ENCODE measurements at places on chromosomes 3 and 15. TPM values are rescaled to one million over a fixed set of nuclear protein-coding genes. Genes with fewer than 3 reads are reported as not detected.

Gene SAMD7
- not detected for total RNA-seq

Gene DUOXA2
- not detected for total RNA-seq

Gene GXYLT2
- total RNA-seq: 5.6 TPM

Gene IQCB1
- 22.2 TPM for total RNA-seq

DNA sequence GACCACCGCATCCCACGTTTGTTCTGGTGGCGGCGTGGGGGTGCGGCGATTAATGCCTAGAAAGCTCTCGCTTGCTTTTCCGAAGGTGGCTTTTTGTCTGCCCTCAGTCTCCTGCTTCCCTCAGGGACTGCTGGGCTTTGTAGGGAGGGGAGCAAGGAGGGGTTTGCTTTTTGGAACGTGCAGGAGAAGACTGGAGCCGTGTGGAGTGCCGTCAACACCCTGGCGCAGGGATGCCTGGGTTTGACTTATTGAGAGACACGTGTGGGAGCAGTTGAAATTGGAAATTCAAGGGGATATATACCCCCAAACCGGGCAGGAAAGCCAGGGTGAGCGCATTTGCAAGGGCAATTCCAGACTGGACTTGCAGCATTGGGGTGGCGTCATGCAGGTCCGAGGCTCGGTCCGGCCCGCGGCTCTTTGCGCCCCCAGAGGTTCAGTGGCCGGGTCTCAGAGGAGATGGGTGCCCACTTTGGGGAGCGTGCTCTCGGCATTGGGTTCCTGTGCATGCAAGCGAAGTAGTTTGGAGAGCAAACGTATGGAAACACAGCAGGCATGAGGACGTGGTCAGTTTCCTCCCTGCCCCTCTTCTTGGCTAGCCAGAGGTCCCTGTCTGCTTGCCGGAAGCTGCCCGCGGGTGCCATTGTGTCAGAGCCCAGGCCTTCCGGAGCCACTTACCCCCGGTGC lies 2.1 kb downstream of the EPHB1 start:
- H3K36me3 ChIP-seq: no peaks in the 10 kb centered on the region
- no peak for DNase-seq
- no peak overlapping the region for H3K4me3 ChIP-seq
- no peak overlapping the region for H3K27ac ChIP-seq
- H3K27me3 ChIP-seq: peaks cover 45% of the 10 kb centered on the region

DNA sequence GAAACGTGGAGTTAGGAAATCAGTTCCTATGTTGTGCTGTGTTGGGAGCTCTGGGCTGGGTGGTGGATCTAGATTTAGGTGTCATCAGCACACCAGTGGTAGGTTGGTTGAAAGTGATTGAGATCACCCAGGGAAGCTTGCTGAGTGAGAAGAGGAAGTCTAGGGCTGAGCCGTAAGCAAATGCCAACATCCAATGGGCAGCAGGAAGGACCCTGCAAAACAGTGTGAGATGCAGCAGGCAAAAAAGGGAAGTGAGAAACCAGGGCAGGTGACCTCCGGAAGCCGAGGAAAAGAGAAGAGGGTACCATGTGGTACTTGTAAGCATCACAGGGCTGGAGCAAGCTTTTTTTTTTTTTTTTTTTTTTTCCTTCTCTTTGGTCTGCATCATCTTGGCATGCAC lies 15.9 kb upstream of the COPG1 start:
- H3K36me3 ChIP-seq: no peaks in the 10 kb centered on the region
- no peak overlapping the region for H3K4me3 ChIP-seq
- no peak overlapping the region for H3K27ac ChIP-seq
- peaks cover 17% of the 10 kb centered on the region for H3K4me1 ChIP-seq

Measured in HCT116 (cell line).